ENCODE measurements at places on chromosomes 1 and 21.
A peak's percentile ranks its signal among the peaks of the same experiment; 100 is the strongest.

DNA sequence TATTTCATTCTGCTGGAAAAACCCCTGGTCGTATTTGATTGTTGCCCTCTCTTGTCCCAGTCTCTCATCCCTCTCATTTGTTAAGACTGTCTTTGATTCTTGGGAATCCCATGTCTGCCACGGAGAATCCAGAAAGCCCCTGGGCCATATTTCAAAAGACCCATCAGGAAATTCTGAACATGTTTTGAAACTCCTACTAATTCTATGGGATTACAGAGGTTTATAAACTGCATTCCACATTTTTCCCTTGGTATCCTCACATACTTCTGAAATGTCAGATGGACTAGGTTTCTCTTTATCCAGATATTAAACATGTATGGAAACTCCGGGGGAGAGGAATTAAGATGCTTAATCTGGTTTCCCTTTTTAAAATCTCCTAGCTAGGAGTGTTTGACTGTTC lies 80.0 kb downstream of the HUNK start:
- DNase-seq, result no peak

DNA sequence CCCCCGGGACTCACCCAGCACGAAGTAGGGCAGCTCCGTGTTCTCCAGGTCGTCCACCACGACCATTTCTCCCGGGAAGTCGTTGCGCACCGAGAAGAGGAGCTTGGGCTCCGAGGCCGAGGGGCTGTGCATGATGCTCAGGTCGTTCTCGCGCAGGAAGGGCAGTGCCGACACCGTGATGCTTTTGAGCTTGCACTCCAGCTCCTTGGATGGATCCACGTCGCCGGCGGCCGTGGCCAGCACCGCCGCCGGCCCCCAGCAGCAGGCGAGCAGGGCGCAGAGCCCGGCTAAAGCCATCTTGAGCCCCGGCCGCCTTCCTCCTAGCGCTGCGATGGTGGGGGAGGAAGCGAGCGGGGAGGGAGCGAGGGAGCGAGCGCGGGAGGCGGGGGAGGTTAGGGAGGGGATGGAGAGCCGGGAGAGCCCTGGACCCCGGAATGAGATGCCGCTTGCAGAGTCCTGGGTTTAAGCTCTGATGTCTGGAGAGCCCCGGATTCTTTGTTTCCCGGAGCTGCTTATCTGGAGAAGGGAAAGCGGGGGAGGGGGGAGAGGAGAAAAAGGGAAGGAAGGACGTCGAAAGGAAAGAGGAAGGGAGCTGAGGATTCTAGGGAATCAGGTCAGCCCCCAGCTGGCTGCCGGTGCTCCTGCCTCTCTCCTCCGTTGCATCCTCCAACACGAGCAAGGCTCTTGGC lies at the start of gene ASTN1:
Gene ASTN1, minus strand, starts transcription at position 333 of the 689 bp plus-strand sequence. Its CDS starts 36 bp downstream, at position 297.
- no peak for DNase-seq

- no peak for DNase-seq
Observed at GRCh38 chr21:18369115-18369514, 34.5 kb downstream of the TMPRSS15 start.

- no peak for DNase-seq
Observed at GRCh38 chr1:108050158-108050557, 85.2 kb upstream of the VAV3 start.

GRCh38 chr1:152162792-152163463 lies 3.9 kb upstream of the RPTN start:
- DNase-seq, result no peak

DNA sequence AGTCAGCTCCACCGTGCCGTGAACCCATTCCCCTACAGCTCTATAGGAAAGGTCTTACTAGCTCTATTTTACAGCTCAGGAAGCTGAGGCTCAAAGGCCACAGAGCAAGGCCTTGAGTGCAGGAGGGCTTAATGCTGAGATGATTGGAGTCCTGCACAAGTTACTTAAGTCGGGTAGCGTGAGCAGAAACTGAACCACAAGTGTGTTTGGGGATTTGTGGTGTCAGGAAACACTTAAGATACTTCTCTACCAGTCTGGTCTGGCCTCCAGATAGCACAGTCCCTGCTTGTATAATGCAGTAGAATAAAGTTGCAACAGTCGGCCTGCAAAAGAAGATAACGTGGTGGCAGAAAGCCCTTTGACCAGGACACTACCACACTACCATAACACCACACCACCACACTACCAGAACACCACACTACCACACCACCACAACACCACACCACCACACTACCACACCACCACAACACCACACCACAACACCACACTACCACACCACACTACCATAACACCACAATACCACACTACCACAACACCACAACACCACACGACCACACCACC lies 118.1 kb downstream of the SPSB1 start:
- DNase-seq, result no peak

- DNase-seq, result no peak
Observed at GRCh38 chr1:84876353-84876752, 16.7 kb downstream of the LPAR3 start.

GRCh38 chr1:228488818-228489674 lies 1.9 kb downstream of the RNF187 start:
- DNase-seq, result no peak

DNA sequence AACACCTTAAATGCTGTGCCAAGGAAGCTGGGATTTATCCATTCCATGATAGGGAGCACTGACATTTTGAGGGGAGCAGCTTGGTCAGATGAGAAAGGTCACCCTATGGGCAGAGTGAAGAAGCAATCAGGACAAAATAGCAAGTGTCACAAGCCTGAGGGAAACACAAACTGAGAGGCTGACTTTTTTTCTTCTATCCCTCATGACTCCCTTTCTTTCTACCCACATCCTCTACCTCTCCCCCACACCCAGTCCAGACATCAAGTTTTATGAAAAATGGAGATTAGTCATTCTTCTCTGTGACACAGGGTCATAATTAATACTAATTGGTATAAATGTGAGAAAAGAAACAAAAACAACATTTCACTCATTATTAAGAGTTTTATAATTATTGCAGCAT lies 103.1 kb downstream of the SLC25A24 start:
- no peak for DNase-seq

DNA sequence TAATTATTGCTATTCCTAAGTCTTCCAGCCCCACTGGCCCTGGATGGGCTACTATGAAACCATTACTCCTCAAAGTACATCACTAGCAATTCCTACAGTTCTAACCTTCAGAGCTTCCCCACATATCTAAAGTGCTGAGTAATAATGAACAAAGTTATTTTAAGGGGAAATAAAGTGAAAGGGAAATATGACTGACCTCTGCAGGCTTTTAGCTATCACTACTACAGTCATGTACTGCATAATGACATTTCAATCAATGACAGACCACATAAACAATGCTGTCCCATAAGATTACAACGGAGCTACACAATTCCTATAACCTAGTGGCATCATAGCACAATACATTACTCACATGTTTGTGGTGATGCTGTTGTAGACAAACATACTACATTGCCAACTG lies 32.5 kb upstream of the ASPM start:
- no peak for DNase-seq

GRCh38 chr1:44347280-44347679 lies 7.8 kb downstream of the ERI3 start:
- DNase-seq, result no peak

DNA sequence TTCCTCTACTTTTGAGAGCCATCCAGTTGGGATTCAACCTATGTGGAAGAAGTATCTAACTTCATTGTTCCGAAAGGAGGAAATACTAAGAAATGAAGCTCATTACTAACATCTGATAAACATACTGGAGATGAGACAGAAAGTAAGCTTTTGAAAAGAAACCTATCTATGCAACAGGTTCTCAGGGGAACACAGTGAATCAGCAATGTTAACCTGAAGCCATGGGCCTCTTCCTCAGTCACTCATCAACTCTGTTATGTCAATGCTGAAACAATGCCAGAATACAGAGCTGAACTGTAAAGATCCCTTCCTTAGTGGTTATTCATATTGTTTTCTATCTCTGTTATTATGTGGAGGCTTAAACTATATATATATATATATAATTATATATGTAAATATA lies 55.5 kb upstream of the ESRRG start:
- no peak for DNase-seq

DNA sequence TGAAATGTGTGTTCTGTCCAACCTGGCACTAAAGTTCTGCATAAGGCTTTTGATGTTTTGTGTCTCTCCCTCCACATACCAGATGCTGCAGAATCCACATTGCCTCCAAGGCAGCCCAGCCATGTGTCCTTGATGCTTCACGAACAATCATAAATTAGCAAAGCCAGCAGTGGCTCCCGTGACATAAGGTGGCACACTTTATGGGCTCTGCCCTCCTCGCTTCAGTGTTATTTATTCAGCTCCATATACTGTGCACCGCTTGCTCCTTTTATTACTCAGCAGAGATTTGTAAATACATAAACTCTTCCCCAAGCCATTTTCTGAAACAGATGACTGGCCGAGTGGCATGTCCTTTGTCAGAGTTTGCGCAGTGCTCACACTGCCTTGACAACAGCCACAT lies 112.8 kb upstream of the SLC35F3 start:
- DNase-seq, result no peak

- no peak for DNase-seq
Observed at GRCh38 chr1:29827801-29828525, 591.6 kb downstream of the PTPRU start.

DNA sequence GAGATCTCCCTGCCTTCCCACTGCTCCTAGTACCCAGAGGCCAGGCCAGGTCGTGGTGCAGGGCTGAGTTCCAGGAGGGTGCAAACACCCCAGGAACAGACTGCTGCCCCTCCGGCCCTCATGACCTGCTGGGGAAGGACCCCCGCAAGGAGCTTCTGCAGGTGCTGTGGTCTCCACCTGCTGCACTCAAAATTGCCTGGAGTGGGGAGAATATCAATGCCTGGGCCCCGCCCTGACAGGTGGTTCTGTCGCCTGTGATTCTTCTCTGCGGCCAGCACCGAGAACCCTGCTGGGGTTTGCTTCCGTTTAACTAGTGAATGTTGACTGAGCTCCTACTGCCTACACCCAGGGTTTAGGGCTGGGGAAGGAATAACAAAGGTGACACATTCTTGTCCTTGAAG lies 2.1 kb upstream of the TFF3 start:
- DNase-seq, result no peak

GRCh38 chr1:54814571-54814970 lies 13.4 kb upstream of the TTC22 start:
- DNase-seq, result no peak

DNA sequence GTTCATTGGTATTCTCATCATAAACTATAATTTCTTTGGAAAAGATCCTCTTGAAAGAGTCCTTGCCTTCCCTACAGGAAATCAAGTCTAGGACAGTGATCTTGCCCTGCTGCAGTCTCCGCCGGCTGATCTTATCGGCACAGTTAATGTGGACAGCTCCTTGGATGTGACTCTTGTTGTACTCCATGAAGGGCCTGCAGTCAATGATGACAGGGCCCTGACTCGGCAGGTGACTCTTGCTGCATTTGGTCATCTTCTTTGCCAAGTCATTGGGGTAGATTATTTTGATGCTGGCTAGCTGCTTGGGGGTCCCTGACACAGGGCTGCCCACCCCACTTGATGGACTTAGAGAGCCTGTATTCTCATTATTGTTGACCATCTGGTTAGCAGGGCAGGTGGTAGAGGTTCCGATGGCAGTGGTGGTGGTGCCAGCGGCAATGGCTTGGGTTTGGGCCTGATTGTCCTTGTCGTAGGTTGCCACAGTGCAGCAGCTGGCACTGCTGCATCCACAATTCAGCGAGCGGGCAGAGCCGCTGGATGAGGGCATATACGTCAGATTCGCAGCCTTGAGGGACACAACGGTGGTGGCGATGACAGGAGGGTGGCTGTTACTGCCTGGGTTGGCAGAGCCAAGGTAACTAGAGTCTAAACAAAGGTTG lies 2.7 kb downstream of the DUSP10 start:
- DNase-seq, result no peak

- DNase-seq, result peak; percentile 81
Observed at GRCh38 chr1:40849801-40850592, 12.2 kb downstream of the CITED4 start.

GRCh38 chr1:234780112-234780511 lies 170.1 kb upstream of the IRF2BP2 start:
- DNase-seq, result no peak

DNA sequence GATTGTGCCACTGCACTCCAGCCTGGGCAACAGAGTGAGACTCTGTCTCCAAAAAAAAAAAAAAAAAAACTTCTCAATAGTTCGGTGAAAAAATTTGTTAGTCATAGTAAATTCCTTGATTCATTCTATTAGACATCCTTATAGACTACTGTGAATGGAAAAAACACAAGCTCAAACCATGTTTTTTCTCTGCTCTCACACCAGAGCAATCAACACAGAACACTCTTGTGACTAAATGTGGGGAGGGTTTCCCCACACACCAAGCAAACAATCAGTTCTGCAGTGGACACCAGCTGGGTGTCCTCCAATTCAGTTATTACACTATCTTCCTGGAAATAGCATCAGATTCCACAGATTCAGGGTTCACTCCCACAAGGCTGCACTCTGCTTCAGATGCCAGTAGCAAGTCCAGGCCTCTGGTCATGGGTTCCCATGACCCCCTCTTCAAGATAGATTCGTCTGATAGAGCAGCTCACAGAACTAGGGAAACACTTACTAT lies 69.1 kb upstream of the TEKT2 start:
- no peak for DNase-seq

DNA sequence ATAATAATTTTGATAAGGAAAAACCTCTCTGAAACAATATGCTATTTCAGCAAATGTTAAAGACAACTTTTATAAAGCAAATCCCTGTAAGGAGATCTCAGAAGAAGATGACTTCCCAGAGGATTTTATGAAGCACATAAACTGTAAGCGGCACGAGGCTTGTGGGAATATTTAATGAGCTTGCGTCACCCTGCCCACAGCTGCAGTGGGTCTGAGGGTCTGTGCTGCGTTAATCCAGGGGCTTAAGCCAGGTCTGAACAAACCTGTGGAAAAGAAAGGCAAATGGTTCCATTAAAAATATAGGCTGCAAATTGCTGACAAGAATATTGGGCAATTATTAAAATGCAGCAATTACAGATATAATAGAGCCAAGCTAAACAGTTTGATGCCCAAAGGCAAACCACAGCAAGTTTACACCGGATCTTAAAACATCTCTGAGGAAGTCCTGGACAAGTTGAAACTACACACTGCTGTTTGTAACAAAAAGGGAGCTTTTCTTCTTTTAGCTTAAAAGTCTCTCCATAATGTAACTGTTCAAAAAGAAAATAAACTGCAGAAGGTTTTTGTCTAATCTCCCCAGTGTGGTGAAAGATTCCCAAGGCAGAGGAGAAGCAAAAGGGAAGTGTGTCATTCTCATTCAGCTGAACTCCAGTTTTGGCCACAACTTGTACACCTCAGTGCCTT lies 21.8 kb downstream of the TGFBR3 start:
- DNase-seq, result no peak

DNA sequence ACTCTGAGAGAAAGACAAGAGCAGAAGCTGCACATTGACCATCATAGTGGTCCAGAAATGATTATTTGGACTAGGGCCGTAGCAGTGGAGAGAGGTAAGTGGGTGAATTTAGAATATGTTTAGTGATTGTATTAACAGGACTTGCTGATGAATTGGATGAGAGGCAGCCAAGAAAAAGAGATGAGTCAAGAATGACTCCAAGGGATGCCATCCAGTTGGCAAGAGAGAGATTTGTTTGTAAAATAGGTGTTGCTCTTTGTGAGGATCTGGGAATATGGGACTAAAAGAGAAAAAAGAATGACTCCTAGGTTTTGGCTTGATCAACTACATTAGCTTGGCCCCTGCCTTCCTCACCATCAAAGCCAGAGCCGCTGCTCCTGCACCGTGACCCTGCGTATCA lies 54.2 kb upstream of the ARTN start:
- DNase-seq, result no peak

Data from stimulated activated CD4-positive, alpha-beta T cell treated with anti-CD3 and anti-CD28 coated beads, Interleukin-4, amount 100 ng/mL, for 24 hours (primary cell).